ENCODE measurements at places on chromosomes 2 and 18.

GRCh38 chr2:236568068-236568921 lies 1.3 kb upstream of the ACKR3 start:
- peak; percentile 40 for DNase-seq

GRCh38 chr2:189997016-189997415 lies 65.5 kb downstream of the MSTN start:
- DNase-seq = no peak

DNA sequence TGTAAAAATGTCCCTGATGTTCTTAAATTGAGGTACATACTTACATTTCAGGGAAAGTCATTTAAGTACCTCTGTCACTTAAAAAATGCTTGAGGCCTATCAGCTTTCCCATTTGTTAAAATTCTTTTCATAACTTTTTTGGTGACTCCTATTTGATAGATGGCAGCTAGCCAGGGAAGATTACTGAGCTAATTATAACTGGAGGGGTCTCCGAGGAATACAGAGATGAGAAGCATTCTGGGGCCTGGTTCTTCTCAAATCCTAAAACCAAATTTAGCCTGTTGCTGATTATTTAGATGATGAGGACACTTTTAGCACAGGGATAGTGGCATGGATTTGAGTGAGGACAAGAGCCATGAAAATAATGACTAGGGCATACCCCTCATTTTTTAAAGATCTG lies 4.8 kb downstream of the UGP2 start:
- peak; percentile 74 for DNase-seq

GRCh38 chr18:13545514-13545913 lies 180.8 kb downstream of the FAM210A start:
- no peak for DNase-seq

DNA sequence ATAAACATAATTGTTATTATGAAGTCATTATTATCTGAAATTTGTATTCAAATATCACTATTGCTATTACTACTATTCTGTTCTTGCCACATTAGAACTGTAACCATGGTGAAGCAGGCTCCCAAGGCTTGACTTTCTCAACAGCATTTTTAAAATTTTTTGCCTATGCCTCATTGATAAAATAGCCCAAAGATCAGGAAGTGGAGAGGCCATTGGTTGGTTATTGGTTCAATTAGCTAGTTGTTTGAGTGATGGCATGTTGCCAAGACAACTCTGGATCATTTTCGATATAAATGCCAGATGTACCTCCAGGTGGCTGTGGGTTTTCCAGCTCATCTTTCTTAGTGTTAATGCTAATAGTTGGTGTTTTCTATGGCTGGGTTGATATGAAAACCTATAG lies 513.5 kb downstream of the TRIB2 start:
- DNase-seq = peak; percentile 6

GRCh38 chr2:42128721-42129486 lies 40.2 kb upstream of the EML4 start:
- peak; percentile 51 for DNase-seq

DNA sequence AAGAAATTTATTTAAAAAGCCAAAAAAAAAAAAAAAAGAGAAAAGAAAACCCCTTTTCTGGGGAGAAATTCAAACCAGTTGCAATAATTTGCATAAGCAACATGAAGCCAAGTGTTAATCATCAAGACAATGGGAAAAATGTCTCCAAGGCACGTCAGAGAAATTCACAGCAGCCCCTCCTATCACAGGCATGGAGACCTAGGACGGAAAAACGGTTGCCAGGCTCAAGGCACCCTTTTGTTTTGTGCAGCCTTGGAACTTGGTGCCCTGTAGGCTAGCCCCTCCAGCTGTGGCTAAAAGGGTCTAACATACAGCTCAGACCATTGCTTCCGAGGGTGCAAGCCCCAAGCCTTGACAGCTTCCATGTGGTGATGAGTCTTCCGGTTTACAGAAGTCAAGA lies 509.2 kb upstream of the SOX11 start:
- DNase-seq = no peak

DNA sequence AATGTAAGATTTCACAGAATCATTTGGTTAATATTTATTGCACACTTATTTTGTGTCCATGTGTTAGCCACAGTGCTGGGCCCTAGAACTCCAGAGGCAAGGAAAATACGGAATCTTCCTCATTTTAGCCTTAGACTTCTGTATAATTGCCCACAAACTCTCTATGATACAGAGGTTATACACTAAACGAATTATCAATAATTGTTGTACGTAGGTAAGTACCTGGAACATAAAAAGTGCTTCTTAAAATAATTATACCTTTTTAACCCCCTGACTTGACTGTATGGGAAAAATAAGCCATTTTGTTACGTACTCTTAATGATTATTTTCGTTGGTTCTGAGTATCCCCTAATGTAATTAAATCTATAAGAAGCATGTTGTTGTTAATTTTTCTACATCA lies 119.4 kb downstream of the ARHGAP15 start:
- DNase-seq = no peak

GRCh38 chr2:47869859-47870595 lies 36.3 kb downstream of the FBXO11 start:
- DNase-seq = no peak

Measured in fibroblast of skin of back (primary cell).